ENCODE measurements at places on chromosomes 7 and 10.

GRCh38 chr7:47968847-47969774 is 10.3 kb downstream of the HUS1 start:
- DNase-seq = peak; percentile 14

- no peak for DNase-seq
Measured at GRCh38 chr7:99737726-99738125, 2.7 kb upstream of the CYP3A7 start.

- no peak for DNase-seq
Measured at GRCh38 chr7:12715372-12716133, 28.1 kb downstream of the ARL4A start.

- DNase-seq = no peak
Measured at GRCh38 chr10:58414270-58415041, 29.2 kb downstream of the TFAM start.

- no peak for DNase-seq
Measured at GRCh38 chr10:70379581-70380176, 2.7 kb downstream of the LRRC20 start.

- DNase-seq = no peak
Measured at GRCh38 chr10:19168584-19168983, 120.0 kb downstream of the MALRD1 start.

GRCh38 chr10:32123021-32123420 is 66.8 kb upstream of the KIF5B start:
- no peak for DNase-seq

- no peak for DNase-seq
Measured at GRCh38 chr7:37416378-37417106, 32.1 kb downstream of the ELMO1 start.

GRCh38 chr7:46245586-46246111 is 324.6 kb upstream of the IGFBP3 start:
- DNase-seq = no peak

GRCh38 chr7:5597772-5598171 is 174.1 kb upstream of the TNRC18 start:
- no peak for DNase-seq

- no peak for DNase-seq
Measured at GRCh38 chr10:61793760-61794703, 107.5 kb upstream of the ARID5B start.

DNA sequence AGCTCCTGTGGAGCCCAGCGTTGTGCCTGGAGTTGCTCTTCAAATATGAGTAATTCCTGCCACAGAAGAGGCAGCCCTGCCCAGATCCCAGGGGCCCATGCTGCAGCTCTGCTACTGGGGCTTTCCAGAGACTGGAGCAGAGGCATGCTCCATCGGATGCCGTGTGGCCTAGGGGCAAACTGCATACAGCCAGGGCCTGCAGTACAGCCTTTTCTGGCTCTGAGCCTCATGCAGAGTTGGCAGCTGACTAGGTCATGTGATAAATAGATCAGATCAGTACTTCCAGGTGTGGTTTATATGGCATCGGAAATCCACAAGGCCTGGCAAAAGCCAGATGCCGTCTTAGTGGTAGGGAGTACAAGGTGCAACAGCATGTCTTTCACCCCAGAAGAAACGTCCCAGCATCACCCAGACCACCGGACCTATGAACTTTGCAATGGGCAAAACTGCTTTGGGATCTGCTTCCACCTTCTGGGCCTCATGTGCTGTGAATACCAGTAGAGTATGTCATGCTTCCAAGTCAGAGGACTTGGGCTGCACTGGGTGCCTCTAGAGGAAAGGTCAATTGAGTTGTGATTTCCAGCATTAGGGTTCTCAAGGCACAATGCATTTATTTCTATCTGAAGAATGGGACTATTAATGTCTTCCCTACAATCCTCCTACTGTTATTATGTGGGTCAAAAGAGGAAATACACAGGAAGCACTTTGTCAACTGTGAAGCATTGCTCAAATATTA is 250.7 kb upstream of the ZNF32 start:
- DNase-seq = no peak

- no peak for DNase-seq
Measured at GRCh38 chr7:105098863-105099515, 85.0 kb downstream of the KMT2E start.

- DNase-seq = no peak
Measured at GRCh38 chr10:78549140-78549935, 515.7 kb downstream of the RPS24 start.

GRCh38 chr10:115829521-115830205 is 443.3 kb downstream of the GFRA1 start:
- no peak for DNase-seq

GRCh38 chr7:144671429-144671828 is 164.4 kb downstream of the TPK1 start:
- DNase-seq = no peak

- no peak for DNase-seq
Measured at GRCh38 chr7:92325858-92326257, 80.1 kb downstream of the ANKIB1 start.

DNA sequence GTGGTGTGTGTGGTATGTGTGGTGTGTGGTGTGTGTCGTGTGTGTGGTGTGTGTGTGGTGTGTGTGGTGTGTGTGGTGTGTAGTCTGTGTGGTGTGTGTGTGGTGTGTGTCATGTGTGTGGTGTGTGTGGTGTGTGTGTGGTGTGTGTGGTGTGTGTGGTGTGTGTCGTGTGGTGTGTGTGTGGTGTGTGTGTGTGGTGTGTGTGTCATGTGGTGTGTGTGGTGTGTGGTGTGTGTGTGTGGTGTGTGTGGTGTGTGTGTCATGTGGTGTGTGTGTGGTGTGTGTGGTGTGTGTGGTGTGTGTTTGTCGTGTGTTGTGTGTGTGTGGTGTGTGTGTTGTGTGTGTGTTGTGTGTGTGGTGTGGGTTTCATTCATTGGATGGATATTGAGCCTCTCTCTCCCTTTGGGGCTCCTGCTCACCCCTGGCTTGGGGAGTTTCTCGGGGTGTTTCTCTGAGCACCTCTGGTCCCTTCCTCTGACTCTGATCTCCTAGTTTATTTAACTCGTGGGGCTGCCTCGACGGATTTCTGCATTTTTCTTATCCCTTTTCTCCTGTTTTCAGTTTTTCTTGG is 145.8 kb downstream of the DNAJB6 start:
- DNase-seq = no peak

- DNase-seq = no peak
Measured at GRCh38 chr10:35208949-35209613, 82.4 kb downstream of the CREM start.

DNA sequence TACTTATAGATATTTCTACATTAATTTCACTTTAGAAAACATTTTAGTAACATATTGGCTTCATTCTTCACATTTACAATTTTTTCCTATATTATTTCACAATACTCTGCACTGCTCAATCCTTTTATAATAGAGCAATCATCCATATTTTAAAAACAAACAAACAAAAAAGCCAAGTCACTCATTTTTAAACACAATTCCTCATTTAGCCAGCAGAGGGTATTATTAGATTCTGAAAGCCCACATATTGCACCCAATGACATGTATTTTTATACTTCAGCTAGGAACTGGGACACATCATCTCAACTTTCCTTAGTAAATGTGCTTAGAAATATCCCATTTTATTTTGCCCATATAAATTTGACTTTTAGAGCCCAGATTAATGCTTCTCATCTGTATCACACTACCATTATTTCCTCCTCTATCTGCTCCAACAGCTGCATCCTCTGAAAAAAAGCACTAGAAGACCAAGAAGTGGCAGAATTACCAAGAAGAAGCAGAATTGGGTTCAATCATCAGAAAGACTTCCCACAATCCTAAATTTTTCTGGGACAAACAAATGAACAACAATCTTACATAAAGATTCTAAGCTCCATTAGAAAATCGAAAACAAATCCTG is 29.5 kb downstream of the CTNNA3 start:
- no peak for DNase-seq

DNA sequence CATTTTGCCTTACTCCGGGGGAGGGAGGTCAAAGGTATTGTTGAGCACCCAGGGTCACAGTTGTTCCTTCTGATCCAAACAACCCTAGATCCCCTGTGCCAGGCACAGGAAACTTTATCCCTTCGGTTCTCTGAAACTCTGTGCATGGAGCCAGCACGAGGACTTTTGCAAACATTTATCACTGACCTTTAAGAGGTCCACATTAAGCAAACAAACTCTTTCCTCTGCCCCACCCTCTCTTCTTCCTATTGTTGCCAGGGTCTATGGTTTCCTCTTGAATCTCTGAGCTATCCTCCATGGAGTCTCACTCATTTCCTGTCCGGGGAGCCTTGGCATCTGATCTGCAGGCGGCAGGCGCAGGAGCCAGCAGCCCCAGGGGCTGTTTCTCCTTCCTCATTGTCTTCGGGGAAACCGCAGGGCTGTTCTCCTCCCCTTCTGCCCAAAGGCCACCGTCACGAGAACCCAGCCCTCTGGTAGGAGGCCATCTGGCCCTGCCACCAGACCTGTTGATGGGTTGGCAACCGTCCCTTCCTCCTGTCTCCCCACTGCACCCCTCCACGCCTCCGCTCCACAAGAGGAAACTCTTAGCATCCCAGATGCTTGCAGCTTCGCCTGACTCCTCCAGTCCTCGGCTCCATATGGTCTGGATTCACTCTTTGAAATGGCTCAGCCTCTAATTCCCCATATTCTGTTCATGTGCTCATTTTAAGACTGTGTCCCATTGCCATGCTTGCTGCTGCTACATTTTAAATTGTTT is 327.3 kb upstream of the NRP1 start:
- no peak for DNase-seq

GRCh38 chr10:57962839-57963238 is 304.9 kb downstream of the IPMK start:
- DNase-seq = no peak

DNA sequence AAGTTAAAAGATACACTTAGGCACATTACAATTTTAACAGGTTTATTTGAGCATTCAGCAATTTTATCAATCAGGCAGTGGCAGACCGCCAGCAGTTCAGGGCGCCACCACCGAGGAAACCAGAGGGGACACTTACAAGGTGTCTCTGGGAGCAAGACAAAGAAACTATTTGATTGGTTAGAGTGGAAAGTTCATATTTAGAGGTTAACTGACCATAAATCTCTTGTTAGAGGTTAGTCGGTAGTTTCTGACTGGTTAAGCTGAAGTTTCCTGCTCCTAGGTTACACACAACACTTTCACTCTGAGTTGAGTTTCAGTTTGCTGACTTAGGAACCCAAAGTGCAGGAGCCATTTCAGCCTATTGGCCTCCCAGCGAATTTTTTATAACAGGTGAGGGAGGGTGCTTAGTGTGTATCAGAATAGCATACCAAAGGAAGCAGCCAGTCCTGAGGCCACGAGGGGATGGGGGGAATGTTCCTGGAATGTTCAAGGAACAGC is 10.8 kb upstream of the PVRIG start:
- no peak for DNase-seq

DNA sequence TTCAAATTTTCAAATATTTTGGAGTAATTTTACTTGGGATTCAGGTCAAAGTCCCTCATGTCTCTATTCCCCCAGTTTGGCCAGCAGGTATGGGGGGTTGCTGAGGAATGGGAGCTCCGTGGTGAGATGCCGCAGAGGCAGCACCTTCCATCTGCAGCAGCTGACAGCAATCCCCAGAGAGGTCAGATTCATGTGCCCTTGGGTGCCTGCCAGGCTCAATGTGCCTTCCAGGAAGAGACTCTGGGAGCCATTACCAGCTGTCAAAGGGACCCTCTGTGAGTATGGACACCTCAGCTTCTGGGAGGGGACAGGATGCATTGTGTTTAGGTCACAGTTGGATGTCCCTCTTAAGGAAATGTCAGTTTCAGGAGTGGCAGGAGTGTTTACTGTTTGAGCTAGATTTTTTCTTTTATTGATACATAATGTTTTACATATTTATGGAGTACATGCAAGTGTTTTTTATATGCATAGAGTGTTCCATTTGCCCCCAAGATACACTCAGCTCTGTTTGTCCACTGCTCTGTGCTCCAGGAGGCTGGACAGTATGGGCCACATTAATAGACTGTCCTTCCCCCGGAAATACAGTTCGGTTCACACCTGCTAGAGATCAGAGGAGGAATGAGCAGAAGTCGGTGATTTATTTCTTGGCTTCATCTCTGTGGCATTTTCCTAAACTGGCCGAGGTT is 75.3 kb upstream of the GRB10 start:
- no peak for DNase-seq

- DNase-seq = no peak
Measured at GRCh38 chr7:70006261-70006920, 408.1 kb downstream of the AUTS2 start.

- DNase-seq = no peak
Measured at GRCh38 chr10:32159264-32159663, 103.0 kb upstream of the KIF5B start.

DNA sequence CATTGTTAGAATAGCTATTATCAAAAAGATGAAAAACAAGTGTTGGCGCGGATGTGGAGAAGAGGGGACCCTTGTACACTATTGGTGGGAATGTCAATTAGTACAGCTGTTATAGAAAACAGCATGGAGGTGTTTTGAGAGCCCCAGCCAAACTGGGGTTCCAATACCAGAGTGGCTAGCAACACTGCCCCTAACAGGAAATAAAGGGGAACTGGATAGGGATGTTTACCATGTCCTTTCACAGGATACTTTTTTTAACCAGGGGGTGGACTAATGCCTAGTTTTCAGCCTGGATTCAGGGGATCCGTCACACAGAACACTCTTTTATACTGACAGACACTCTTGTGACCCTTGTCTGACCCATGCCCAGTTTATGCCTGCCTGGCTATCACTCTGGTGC is 6.9 kb upstream of the GSTK1 start:
- no peak for DNase-seq

DNA sequence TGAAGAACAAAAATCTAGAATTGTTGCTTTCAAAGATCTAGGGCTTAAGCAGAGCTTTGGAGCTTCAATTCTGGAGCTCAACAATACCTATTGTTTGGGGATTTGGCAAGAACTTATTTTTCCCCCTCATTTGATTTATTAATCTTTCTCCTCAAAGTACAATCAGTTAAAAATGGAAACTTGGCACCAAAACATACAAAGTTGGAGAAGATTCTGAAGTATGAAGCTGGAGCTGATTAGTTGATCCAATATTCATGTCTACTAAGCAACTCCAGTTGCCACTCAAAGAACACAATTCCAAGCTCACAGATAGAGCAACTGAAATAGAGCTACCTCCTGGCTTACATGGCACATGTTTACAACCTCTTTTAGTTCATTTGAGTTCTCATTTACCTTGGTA is 3.8 kb downstream of the FAM13C start:
- no peak for DNase-seq
